Astrocyte (in vitro differentiated cells and primary cell): ENCODE measurements at places on chromosomes 1 and 21. TPM values are rescaled to one million over a fixed set of nuclear protein-coding genes. Genes with fewer than 3 reads are reported as not detected.

DNA sequence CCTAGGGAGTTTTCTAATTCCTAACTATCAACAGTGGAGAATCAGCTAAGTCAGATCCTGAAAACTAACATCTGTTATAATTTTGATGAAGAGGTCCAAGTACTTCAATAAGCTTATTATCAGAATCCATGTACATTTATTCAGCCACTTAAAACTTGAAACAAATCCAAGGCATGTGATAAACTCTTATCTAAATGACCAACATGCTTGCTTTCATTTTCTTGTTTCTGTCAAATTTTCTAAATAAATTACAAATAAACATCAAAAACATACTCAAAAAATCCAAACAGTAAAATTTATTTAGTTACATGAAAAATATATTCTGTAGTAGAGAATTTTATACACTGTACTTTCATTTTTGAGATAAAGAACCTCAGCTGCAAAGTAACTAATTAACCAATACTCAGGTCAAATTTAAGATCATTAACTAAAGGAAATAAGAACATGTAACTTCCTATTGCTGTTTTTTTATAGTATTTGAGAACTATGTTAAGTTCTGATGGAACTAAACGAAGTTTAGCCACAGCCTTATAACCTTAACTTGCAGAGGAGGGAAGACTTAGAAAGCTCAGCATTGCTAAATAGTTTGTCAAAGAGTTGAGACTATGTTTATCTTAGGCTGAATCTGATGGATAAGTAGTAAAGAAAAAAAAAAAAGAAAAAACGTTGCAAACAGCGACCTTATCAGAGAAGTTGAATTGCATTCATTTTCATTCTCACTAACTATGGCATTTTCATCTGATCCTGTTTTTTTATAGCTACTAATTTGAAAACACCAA, 44.9 kb downstream of the SYNJ1 start:
- no peaks in the 10 kb centered on the region for H3K36me3 ChIP-seq
- H3K4me3 ChIP-seq = no peak overlapping the region
- H3K27me3 ChIP-seq = no peaks in the 10 kb centered on the region
- H3K4me1 ChIP-seq = no peaks in the 10 kb centered on the region

- no peaks in the 10 kb centered on the region for H3K27me3 ChIP-seq
- no peak overlapping the region for H3K4me3 ChIP-seq
- no peak overlapping the region for H3K27ac ChIP-seq
- H3K4me1 ChIP-seq = peaks cover 6% of the 10 kb centered on the region
- no peaks in the 10 kb centered on the region for H3K36me3 ChIP-seq
These were observed 118.9 kb downstream of the RGS21 start for GRCh38 chr1:192435704-192436103.

- no peaks in the 10 kb centered on the region for H3K27me3 ChIP-seq
- H3K36me3 ChIP-seq = no peaks in the 10 kb centered on the region
- H3K4me1 ChIP-seq = no peaks in the 10 kb centered on the region
- no peak for DNase-seq
- no peak overlapping the region for H3K4me3 ChIP-seq
- no peak overlapping the region for H3K27ac ChIP-seq
These were observed 38.6 kb upstream of the TSPEAR start for GRCh38 chr21:44749759-44750674.

- no peaks in the 10 kb centered on the region for H3K4me1 ChIP-seq
- no peak overlapping the region for H3K4me3 ChIP-seq
- H3K27me3 ChIP-seq = peaks cover 2% of the 10 kb centered on the region
These were observed 19.5 kb downstream of the SEMA4A start for GRCh38 chr1:156172696-156173470.

DNA sequence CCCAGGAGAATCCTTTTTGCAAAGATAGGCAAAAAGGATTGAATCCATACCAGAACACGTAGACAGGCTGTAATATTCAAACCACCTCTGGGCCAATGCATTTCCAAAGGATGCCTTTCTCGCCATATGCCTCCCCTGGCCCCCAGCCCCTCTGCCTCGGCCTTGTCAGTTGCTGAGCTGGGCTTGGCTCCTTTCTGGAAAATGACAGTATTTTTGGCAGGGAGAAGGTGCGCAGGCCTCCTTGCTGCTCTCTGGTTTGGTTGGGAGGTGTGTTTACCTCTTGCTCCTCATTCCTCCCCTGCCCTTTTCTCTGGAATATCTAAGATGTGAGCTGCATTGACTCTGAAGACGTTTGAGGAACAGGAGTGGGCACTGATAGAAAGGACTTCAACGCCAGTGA, 26.0 kb upstream of the CNTN2 start:
- DNase-seq = no peak
- no peaks in the 10 kb centered on the region for H3K36me3 ChIP-seq
- no peak overlapping the region for H3K27ac ChIP-seq
- H3K27me3 ChIP-seq = peaks cover 3% of the 10 kb centered on the region
- H3K4me3 ChIP-seq = no peak overlapping the region

- H3K4me3 ChIP-seq = no peak overlapping the region
- no peaks in the 10 kb centered on the region for H3K4me1 ChIP-seq
- H3K36me3 ChIP-seq = peaks cover 5% of the 10 kb centered on the region
- DNase-seq = no peak
These were observed 13.8 kb downstream of the EIF4G3 start for GRCh38 chr1:21162740-21163464.

- no peak overlapping the region for H3K4me3 ChIP-seq
- DNase-seq = no peak
- H3K36me3 ChIP-seq = no peaks in the 10 kb centered on the region
- H3K27ac ChIP-seq = no peak overlapping the region
- no peaks in the 10 kb centered on the region for H3K4me1 ChIP-seq
These were observed 32.9 kb downstream of the C21orf91 start for GRCh38 chr21:17786071-17786850.

DNA sequence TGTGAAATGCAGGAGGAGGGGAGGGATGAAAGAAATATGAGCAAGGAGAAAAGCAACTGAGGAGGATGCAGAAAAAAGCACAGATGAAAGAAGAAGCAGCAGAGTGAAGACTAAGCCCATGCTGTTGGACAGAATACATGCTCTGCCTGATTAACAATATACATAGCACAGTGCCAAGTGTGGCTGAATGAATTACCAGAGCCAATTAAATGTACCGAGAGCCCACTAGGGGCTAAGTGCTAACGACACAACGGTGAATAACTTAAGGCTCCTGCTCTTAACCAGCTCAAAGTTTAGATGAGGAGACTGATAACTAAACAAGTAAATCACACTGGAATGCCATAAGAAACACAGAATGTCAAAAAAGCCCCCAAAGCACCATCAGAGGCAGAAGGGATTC, 15.6 kb downstream of the CADM3 start:
- peaks cover 20% of the 10 kb centered on the region for H3K27me3 ChIP-seq
- H3K36me3 ChIP-seq = no peaks in the 10 kb centered on the region
- DNase-seq = no peak
- H3K27ac ChIP-seq = no peak overlapping the region
- no peak overlapping the region for H3K4me3 ChIP-seq

DNA sequence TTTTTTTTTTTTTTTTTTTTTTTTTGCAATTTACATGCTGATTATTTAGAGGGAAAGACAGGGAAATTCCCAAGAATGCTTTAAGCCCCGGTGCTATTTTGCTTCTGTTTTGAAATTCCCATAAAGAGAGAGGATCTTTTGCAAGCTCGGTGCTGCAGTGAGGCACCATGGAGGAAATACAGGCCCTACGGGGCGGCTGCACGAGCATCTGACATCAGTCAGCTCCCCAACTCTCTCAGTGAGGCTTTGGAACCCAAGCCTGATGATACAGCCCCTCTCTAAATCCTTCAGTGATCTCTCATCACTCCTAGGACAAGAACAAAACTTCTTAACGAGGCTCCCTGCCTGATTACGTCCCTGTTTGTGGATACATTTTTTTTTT, 791 bp upstream of the CHI3L1 start:
- no peak overlapping the region for H3K27ac ChIP-seq
- no peaks in the 10 kb centered on the region for H3K36me3 ChIP-seq
- no peak for DNase-seq
- H3K4me1 ChIP-seq = no peaks in the 10 kb centered on the region
- H3K27me3 ChIP-seq = no peaks in the 10 kb centered on the region

CD101 gene
- 1.6 and 2.6 TPM in 2 replicates for total RNA-seq

DNA sequence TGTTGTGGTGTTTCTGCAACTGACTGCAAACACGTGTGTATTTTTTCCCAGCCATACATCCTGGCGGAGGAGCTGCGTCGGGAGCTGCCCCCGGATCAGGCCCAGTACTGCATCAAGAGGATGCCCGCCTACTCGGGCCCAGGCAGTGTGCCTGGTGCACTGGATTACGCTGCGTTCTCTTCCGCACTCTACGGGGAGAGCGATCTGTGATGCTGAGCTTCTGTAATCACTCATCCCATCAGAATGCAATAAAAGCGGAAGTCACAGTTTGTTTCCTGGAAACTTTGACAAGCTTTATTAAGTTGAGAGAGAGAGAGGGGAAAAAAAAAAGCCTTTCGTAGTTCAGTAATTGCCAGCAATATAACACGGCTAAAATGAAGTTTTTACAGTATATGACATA, 32.7 kb upstream of the MTR start:
- H3K27ac ChIP-seq = no peak overlapping the region
- no peak for DNase-seq
- H3K36me3 ChIP-seq = no peaks in the 10 kb centered on the region
- no peaks in the 10 kb centered on the region for H3K27me3 ChIP-seq
- no peaks in the 10 kb centered on the region for H3K4me1 ChIP-seq

- DNase-seq = peak; percentile 14
- H3K27me3 ChIP-seq = no peaks in the 10 kb centered on the region
- no peaks in the 10 kb centered on the region for H3K4me1 ChIP-seq
- no peak overlapping the region for H3K27ac ChIP-seq
These were observed 356.3 kb upstream of the PRMT6 start for GRCh38 chr1:106700211-106700610.

DNA sequence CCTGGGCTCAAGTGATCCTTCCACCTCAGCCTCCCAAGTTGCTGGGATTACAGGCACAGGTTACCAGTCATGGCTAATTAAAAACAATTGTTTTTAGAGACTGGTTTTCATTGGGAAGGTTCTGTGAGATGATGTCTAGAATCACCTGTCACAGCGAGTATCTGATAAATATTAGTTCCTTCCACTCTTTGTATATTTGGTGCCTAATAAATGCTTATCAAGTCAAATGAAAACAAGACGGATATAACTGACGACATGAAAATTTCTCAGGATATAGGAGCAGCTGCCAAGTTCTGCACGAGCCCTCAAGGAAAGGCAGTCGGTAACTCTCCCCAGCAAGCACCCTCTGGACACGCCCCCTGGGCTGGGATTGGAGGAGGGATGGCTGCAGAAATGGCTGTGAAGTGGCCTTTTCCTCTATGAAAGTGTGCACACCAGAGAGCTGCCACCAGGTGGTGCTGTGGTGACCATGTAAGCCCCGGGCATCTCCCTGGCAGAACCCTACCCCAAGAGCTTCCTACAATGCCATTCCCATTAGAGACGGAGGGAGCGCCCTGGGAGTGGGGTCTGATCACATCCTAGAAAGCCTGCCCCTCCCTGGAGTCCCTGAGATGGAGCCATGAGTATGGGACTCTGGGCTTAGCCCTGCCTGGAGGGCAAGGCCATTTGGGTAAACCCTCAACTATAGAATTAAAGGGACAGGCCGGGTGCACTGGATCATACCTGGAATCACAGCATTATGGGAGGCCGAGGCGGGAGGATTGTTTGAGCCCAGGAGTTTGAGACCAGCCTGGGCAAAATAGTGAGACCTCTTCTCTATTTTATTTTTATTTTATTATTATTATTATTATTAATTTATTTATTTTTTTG, 50.9 kb downstream of the HTR6 start:
- H3K4me1 ChIP-seq = no peaks in the 10 kb centered on the region
- peak; percentile 82 for DNase-seq
- no peak overlapping the region for H3K4me3 ChIP-seq
- H3K36me3 ChIP-seq = no peaks in the 10 kb centered on the region
- no peak overlapping the region for H3K27ac ChIP-seq
- H3K27me3 ChIP-seq = no peaks in the 10 kb centered on the region
